ENCODE measurements at places on chromosomes 3 and 15.

DNA sequence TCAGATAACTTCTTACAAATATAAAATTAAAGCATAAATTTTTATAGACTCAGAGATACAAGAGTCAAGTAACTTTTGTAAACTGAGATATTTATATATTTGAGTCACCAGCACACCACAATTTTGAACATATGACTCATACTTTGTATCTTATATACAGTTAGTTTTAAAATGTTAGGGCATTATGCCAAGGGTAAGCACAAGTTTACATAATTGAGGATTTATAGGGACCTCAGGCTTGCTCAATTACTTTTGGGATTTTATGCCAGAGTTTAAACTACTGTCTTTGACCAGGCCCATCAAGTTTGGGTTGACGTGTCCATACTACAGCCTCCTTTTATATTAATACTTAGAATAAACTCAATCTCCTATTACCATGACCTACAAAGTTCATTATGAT, 7.4 kb upstream of the FGF7 start:
- no peak for DNase-seq

GRCh38 chr3:127215714-127216414, 22.9 kb downstream of the PRR23E start:
- DNase-seq = no peak

GRCh38 chr3:29283231-29284119, 2.6 kb downstream of the RBMS3 start:
- no peak for DNase-seq

DNA sequence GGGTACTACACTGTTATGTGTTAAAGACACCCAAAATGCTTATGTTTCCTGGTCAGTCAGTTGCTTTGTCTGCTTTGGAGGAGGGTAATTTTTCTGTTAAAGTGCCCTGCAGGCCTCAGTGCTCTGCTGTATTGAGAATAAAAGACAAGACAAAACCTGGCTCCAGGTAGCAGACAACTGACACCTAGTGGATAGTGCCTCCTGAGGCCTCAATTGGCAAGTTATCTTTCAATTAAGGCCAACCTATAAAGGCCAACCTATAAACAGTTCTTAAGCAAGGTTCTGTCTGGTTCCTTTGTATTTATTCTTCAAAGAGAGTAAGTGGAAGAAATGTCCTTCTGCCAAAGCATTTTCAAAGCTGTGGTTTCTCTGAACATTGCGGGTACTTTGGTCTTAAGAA, 773.8 kb downstream of the MECOM start:
- DNase-seq = no peak

DNA sequence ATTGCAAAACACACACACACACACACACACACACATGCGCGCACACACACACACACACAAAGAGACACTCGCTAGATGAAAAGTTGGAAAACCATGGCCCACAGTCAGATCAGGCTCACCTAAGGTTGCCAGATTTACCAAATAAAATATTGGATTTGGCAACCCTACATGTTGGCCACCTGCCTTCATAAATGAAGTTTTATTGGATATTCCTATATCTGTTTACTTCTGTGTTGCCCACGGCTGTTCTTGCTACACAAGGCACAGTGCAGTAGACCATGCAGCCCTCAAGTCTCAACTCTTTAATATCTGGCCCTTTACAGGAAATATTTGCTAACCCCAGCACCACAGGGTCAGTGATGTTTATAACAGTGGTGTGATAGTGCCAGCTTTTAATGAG, 445.0 kb upstream of the PROK2 start:
- DNase-seq = no peak

DNA sequence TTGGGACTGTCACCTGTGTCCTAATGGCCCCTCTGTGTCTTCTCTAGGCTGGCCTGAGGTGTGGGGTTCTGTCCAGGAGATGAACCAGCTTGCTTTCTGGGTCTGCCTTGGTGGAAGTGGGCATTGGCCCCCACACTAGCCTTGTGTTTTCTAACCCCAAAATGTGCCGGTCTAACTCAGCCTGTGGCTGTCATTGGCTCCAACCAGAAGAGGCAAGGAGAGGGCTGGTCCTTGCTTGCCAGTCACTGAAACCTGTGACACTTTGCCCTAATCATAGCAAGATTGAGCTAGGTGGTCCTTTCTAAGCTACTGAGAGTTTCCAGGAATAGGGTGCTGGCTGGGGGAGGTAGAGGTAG, 2.2 kb downstream of the C15orf39 start:
- DNase-seq = no peak

- no peak for DNase-seq
Measured at GRCh38 chr3:106610362-106610959, 741.6 kb upstream of the CBLB start.

DNA sequence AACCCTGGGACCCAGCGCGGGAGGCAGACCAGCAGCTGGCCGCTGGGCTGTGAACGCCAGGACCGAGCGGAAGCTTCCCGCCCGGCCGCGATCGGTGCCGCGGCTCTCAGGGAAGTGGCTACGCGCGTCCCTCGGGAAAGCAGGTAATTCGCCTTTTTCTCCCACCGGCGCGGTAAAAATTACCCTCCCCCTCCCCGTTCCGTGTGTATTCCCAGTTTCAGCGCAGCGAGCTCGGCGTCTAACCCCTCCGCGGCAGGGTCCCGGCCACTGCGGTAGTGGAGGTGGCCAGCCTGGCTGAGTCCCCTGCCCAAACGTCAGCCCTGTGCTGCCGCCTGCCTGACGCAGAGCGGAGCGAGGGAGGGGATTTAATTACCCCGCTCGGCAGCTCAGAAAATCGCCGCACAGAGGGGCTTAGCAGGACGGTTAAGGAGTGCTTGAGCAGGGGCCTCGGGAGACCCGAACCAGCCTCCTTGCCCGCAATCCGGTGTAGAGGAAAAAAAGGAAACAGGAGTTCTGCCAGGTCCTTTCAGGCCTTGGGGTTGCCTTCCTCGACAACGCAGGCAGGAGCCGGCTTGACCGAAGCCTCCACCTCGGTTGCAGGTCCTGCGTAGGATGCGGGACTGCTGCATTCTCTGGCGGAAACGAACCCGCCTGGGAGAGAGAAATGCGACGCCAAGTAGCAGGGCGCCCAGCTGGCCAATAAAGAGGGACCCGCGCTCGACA, 2.9 kb downstream of the GATA2 start:
- no peak for DNase-seq

GRCh38 chr15:48940508-48940907, 23.2 kb downstream of the SHC4 start:
- no peak for DNase-seq

- DNase-seq = no peak
Measured at GRCh38 chr3:171881251-171881650, 38.1 kb downstream of the TMEM212 start.

DNA sequence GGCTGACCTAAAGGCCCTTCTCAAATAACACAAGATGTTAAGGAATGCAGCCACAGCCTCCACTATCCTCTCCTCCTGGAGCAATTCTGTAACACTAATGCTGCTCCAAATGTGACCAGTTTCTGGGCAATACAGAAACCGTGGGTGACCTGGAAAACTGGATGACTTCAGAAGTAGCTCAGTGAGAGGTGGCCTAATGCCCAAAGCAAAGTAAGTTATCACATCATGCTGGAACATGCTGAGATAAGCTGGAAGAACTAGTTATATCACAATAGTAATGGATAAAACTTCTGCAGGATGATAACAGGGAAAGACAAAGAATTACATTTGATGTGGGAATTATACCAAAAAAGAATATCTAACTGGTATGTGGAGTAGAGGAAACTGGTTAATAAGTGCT, 72.0 kb downstream of the DHX30 start:
- no peak for DNase-seq

- no peak for DNase-seq
Measured at GRCh38 chr3:34005886-34006285, 207.5 kb downstream of the PDCD6IP start.

DNA sequence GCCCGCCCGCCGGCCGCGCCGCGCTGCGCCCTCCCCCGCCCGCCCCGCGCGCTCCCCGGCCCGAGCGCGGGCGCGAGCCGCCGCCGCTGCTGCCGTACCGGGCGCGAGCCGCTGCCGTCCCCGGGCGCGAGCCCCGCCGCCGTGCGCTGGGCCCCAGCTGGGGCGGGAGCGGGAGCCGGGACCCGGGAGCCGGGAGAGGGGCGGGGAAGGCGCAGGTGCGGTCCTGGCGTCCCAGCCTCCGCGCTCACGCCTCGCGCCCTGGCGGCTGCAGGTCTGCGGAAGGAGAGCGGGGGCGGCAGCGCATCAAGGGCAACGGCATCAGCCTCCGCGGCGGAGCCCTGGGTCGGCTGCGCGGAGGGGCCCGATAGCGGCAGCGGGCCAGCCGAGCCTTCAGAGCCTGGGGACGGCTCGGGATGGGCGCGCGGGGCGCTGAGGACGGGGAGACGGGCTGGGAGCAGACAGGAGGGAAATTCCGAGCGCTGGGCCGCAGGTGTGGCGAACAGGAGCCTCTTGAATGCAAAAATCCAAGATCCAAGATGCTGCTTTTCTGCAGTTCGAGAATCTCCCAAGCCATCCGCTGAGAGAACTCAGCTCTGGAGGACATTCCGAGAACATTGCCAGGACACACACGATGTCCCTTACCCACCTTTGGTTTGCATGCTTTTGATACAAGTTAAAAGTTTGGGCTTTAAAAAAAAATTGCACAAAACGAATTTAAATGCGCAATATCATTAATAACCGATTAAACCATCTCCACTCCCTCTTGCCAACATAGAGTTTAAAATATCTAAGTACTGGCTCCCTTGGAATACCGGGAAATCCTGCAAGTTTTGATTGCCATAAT, 251.1 kb downstream of the TJP1 start:
- no peak for DNase-seq

DNA sequence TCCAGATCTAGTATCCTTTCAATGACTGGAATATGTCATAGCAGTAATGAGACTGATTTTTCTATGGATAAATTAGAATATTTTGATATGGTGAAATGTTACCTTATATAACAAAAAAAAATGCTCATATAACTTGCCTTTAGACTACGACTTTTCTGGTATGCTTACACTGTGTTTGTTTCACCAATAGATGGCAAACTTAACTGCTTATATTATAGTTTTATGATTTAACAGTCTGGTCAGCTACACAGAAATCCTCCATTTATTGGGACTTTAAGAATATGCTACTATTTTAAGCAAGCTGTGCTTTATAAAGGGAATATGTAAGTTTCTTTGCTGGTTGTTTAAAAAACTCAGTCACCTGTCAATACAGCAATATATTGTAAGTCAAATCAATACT, 205.6 kb downstream of the VGLL3 start:
- DNase-seq = no peak

DNA sequence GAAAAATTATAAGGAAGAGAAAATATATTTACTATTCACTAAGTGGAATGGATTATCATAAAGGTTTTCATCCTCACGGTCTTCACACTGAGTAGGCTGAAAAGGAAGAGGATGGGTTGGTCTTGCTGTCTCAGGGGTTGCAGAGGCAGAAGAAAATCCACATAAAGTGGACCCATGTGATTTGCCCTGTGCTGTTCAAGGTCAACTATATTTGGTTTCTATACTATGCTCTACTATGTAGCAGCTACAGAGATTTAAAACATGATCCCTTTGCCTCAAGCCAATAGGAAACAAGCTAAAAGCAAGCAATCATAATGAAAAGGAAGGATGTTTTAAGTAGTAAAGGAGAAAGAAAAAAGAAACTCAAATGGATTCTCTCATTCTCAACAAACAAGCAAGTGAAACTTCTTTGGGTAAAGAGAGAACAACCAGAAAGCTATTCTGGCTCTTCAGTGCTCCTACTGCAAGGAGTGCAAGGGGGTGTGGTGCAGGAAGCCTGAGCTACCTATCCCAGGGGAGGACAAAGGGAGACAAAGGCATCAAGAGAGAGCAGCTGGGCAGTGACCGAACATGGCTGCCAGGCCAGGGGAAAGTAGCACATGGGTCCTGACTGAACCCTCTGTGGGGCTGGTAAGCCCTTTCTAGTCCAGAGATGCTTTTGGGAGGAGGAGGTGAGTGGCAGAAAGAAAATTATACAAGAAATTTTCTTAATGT, 35.9 kb downstream of the SFMBT1 start:
- DNase-seq = no peak

GRCh38 chr3:183577346-183577745, 21.8 kb upstream of the KLHL6 start:
- no peak for DNase-seq

- no peak for DNase-seq
Measured at GRCh38 chr3:45819543-45819942, 22.4 kb downstream of the LZTFL1 start.

DNA sequence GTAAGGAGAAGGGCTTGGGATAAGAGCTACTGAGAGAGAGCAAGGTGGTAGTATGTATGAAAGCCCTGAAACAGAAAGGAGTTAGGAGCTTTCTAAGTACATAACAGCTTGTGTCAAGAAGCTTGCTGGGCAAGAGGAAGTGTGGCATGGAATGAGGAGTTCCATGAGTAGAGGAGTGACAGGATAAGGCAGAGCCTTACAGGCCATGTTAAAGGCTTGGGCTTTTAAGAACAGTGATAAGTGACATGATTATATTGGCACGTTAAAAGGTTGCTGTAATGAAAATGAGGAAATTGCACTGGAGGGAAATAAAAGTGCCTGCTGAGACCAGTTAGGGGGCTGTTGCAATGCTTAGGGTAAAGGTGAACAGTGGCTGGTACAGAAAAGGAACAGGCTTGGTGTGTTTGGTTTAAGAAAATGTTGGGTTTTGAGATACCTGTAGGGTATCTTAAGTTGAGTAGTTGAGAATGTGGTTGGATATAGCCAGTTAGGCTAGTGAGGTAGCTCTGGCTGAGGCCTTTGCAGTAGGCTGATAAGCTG, 49.0 kb downstream of the MEF2A start:
- no peak for DNase-seq

DNA sequence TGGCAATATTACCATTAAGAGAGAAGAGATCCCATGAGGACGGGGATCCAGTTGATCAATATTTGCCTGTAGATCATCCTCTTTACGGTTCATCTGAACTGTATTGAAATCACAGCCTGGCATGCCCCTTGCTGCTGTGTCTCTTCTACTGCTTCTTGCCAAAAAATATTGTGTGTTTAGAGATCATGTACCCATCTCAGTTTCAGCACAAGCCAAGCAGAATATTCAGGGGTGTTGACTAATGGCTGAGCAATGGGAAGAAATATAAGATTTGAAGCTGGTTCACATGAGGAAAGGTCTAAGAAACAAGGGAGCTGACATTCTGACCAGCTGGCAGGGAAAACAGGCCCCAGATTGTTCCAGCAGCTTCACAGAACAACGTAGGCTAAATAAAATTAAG, 21.3 kb downstream of the ATP13A5 start:
- DNase-seq = no peak
